Sigmoid colon (tissue), 7 donors: ENCODE measurements at places on chromosomes 6 and 20. TPM values are rescaled to one million over a fixed set of nuclear protein-coding genes. Genes with fewer than 3 reads are reported as not detected.

KCNQ2 gene
- polyA plus RNA-seq = not detected

GRM1 gene
- not detected for polyA plus RNA-seq

SSR1 gene
- polyA plus RNA-seq = 24.3 TPM

MLN gene
- polyA plus RNA-seq = 0.48 TPM

TBXT gene
- not detected for polyA plus RNA-seq

TRIM15 gene
- polyA plus RNA-seq = 46.0 TPM

CAGE1 gene
- polyA plus RNA-seq = not detected

DNA sequence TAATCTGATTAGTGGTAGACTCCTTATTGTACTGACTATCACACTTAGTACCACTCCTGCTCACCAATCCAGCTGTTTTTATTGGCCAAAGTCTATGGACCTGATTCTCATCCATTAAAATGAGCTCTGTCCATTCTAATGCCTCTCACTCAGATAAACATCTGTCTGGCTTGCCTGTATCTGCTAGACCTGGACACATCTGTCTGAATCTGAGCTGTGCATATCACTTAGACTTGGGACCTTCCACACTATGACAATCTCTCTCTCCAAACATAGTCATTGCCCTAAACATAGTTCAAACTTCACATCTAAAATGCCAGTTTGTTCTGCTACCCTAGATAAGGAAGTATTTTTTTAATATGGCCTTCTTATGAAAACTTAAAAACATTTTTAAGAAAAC is 92.6 kb downstream of the CENPW start:
- DNase-seq = no peak

- no peak for DNase-seq
Observed at GRCh38 chr20:17430125-17430950, 100.8 kb downstream of the BFSP1 start.

DNA sequence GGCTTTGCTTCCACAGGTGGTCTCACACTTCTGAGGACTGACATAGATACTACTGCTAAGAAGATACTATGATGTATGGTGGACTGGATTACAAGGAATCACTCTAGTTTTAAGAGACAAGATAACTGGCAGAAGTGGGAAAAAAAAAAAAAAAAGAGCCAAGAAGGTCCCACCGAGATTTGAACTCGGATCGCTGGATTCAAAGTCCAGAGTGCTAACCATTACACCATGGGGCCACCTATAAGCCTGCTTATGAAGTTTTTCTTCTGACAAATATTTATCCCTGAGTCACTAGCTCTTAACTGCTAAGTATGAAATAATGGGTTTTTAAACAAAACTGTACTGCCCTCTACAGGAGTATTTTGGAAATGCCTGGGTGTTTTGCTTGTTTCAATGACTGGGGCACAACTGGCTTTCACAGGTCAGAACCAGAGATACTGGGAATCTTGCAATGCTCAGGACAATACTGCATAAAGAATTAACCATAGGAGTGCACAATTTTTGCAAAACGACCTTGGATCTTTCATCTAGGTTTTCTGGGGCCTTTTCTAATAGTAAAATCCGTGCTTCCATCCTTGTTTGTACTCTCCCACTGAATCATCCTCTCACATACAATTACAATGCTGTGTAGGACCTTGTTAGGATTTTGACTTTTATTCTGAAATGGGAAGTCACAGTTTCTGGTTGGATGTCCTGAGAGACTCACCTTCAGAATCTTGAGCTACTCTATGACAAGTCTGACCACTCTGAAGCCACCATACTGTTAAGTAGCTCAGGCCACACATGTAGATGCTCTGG is 116.3 kb downstream of the OR2B2 start:
- DNase-seq = no peak

- DNase-seq = no peak
Observed at GRCh38 chr20:24254480-24254879, 214.9 kb upstream of the SYNDIG1 start.

GRCh38 chr20:8952721-8953120 is 116.2 kb upstream of the PLCB4 start:
- DNase-seq = no peak

DNA sequence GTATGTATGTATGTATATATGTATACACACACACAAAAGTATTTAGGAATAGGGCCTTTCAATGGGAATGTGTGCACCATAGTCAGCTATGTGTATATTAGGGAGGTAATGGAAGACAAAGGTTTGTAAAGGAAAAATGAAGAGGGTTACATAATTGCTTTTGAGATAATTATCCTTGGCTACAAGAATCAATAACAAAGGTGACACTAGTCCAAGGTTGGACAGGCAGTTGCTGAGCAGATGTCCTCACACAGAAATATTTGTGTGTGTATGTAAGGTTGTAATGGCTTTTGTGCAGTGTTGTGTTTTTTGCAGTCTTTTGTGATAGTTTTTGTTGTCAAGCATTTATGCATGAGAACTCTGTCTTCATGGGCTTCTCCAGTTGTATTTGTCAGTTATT is 157.9 kb upstream of the MARCKS start:
- no peak for DNase-seq

DNA sequence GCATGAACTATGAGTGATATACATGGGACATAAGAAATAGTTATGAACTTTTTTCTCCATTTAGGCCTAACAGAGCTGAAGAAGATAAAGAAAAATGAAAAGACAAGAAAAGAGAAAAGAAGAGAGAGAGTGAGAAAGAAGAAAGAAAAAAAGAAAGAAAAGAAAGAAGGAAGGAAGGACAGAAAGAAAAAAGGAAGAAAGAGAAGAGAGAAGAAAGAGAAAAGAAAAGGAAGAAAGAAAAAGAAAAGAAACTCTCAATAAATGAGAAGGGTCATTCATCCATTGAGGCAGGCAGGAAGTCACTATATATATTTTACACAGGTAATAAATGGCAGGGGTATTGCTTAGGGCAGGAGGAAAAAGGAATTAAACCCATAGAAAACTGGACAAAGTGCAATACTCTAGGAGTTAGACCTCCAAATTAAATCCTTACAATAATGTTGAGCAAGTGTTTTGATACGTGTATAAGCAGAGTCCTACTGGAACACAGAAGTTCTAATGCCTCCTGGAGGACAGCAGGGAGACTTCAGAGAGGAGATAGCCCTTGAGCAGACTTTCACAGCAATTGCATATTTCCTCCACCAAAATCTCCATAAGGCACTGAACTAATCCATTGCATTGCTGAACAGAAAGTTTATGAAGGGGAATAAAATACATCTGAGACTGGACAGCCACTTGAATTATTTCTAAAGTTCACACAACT is 86.4 kb upstream of the TENT5A start:
- no peak for DNase-seq

- no peak for DNase-seq
Observed at GRCh38 chr6:166469426-166469961, 86.8 kb upstream of the MPC1 start.

DNA sequence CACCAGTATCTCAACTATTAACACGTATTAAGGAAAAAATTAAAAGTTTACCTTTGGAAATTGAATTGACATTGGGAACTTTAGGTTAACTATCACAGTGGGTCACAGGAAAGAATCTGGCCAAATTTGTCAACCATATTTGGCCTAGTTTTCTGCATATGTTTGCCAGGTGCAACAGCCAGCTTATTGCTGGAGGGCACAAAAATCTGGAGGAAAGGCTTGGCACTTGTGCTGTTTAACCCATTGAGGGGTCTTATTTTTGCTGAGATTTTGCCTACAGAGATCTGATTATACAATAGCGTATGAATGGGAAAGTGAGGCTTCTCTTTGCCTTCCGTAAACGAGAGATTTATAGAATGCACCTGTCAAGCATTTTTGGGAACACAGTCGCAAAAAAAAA is 190.4 kb downstream of the PRL start:
- DNase-seq = no peak

GRCh38 chr20:50837532-50838321 is 42.9 kb downstream of the BCAS4 start:
- DNase-seq = peak; percentile 78
